ENCODE measurements at places on chromosomes 7 and 10.
A peak's percentile ranks its signal among the peaks of the same experiment; 100 is the strongest.

DNA sequence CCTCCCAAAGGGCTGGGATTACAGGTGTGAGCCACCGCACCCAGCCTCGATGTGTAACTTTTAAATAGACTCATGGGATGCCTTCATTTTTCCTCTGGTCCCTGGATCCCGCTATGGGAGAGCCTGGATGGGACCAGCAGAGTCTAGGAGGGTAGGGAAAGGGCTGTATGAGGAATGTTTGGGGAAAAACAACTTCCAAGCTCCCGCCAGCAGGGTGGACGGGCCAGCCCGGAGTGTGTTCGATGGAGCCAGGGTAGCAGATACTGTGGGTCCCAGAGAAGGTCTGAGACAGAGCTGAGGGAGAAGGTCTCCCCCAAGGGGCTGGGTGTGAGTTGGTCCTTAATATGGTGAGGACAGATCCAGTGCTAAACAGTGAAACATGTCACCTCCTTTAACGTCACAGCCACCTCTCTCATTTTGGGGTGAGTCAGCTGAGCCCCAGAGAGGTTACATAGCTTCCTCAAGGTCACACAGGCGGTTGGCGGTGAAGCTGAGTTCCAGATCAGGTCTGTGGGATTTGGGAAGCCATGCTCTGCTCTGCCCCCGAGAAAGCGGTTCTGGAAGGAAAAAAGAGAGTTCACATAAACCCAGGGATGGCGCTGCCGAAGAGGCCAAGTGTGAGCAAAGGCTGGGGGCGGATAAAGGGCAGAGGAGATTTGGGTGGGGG lies 66.4 kb downstream of the MYL10 start:
- DNase-seq: no peak

DNA sequence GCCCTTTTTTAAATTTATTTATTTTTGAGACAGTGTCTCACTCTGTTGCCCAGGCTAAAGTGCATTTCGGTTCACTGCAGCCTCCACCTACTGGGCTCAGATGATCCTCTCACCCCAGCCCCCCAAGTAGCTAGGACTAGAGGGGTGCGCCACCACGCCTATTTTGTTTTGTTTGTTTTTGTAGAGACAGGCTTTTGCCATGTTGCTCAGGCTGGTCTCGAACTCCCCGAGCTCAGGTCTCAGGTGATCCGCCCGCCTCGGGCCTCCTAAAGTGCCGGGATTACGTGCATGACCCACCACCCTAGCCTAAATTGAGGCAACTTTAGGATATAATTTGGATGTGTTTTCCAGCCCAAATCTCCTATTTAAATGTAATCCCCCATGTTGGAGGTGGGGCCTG lies 805 bp downstream of the ZNF736 start:
- DNase-seq: no peak

DNA sequence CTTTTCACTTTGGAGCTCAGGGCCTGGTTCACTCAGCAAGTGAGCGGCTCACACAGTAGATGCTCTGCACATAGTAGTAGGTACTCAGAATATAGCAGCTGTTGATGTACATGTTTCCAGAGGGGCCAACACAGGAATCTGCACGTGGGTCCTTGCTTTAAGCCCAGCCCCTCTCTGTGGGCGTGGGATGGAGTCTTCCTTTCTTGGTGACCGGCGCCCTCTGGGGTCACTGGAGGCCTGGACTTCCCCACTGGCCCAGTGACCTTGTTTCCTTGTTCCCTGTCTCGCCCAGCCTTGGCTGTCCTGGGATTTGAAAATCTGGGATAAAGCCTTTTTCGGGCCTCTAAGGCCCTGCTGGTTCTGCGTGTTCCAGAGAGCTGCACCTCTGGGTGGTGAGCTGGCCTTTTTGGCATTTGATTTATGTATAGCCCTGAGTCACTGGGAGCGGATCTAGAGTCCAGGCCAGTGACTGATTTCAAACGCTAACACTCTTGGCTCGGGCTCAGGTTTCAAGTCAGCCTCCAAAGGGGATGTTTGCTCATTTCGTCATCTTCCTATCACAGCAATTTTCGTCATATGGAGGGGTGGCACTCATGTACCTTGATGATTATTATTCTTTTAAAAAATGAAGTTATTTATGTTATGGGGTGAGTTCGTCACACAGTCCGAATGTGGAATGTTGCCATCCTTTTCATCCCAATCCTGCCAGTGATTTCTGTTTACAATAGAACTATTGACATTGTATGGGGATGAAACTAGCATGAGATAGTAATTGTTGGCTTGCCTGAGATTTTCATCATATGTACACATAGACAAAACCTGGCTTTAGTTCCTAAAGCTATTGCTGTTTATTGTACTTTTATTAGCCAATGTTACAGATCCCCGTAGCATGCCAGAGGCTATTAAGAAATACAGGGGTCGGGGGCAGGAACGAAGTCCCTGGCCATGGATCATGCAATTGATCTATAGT lies 65.5 kb downstream of the CUX1 start:
- peak; percentile 16 for DNase-seq

- DNase-seq: no peak
Measured at GRCh38 chr7:52211930-52212329, 823.5 kb upstream of the POM121L12 start.

DNA sequence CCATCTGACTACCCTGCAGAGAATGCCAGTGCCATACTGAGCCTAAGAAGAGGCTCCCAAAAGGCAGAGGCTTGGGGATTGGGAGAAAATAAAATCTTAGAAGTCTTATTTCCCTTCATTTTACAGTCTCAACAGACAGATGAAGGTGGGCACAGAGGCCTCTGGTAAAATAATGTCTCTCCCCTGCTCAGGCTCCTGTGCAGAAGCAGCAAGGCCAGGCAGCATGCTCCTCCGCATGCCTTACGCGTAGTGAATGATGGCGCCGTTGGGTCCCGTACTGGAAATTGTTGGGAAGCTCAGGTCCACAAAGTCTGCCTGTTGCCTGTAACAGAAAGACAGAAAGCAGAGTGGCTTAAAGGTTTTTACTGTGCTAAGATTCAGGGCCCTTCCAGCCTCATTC lies 45.8 kb downstream of the XPNPEP1 start:
- DNase-seq: no peak

DNA sequence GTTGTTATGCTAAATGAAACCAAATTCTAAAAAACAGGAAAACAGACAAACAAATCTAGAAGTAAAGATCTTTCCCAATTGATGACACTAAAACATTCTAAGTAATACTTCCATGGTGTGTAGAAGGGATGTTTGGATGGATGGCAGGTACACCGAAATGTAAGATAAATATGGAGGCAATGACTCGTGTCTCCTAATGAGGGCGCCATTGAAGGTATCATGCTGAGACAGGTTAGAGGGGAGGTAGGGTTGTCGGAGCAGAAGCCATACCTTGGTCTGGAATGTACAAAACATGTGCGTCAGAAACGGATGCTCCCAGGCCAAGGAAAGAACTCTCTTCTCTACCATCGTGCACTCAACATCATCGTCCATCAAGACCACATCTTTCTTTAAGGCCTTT lies 101.4 kb downstream of the PRKCQ start:
- DNase-seq: no peak

GRCh38 chr7:25255611-25256332 lies 27.5 kb upstream of the NPVF start:
- no peak for DNase-seq

DNA sequence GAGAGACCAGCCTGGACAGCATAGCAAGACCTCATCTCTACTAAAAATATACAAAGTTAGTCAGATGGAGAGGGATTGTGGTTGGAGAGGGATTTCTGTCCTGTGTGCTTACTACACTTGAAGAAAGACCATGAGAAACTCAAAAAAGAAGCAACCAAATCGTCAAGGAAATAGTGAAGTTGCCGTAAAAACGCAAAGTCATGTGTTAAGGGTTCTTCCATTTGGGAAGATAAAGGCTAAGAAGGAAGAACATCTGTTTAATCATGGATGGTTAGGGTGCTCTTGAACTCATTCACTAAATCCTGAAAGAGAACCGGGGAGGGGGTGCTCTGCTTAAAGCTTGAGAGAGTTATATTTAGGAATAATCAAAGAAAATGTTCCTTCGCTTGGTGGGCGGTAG lies 59.8 kb upstream of the KDM7A start:
- no peak for DNase-seq

DNA sequence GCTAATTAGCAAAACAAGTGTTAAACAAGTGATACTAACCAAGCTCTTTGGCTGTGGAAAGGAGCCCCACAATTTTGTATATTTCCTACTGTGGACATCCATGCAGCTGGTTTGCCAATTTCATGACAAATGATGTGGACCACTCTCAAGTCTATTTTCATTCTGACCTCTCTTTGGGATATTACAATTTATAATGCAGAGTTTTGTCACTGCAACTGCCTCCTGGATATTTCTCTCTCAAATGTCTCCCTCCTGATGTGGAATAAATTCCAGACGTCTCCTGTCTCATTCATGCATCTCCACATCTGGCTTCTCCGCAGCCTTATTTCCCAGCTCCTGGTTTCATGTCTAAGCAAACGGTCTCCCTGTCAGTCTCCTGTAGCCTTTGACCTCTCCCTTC lies 80.6 kb upstream of the RHEB start:
- DNase-seq: no peak

DNA sequence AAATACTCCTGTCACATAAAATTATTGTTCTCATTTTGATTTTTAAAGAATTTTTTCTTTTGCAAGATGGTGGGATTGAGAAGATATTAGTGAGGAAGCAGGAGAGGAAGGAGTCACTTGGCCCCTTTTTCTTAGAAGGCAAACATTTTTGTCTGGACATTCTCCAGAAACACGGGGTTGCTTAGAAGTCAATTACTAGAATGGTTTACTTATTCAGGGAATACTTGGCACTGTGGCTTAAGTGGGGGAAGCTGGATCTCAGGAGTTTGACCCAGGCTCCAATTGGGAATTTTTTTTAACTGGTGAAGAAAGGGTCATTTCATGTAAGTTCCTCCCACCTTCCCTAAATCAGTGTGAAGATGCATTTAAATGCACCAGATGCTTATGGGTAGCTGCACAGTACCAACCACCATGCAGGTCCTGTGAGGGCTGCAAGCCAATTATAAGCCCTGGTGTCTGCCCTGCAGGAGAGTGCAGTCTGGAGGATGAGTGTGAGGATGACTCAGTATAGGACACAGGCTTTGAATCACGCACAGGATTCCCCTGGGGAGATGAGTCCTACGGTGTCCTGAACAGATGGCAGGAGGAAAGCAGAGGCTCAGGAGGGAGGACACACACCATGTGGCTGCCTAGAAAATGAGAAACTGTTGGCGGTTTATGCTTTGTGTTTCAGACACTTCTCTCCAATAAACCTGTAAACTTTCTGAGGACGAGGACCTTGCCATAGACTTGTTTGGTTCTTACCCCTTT lies 299.1 kb downstream of the PLXNA4 start:
- DNase-seq: no peak

GRCh38 chr10:95559471-95559870 lies 1.7 kb downstream of the SORBS1 start:
- no peak for DNase-seq

DNA sequence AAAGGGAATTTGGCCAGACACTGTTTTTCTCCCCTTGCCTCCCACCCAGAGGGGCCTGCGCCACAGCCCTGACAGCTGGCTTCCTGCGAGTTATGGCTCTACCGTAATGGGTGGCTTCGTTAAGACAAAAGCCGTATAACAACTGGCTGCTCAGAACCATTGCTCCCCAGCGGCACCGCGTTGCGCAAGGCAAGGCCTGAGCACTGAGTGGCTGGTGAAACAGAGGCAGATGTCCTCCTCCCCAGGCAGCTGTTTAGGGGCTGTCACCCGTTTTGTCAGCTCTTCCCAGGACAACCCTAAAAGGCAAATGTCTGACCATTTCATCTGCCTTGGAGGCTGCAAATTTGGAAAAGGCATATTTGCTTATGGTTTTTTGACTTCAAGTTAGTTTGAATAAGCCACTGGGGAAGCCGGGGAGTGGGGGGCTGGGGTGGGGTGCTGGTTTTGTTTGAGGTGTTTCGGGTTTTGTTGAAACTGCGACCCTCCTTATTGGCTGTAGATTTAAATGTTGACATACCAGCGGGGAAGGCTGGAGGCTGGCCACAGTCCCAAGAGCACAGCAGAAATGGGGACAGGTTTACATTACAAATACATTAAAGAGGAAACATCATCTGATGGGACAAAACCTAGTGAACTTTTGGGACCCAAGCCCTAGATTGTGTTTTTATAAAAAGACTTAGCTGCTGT lies 681 bp upstream of the SPOCK2 start:
- DNase-seq: peak; percentile 36

- DNase-seq: no peak
Measured at GRCh38 chr10:75019370-75019769, 92.1 kb upstream of the SAMD8 start.

DNA sequence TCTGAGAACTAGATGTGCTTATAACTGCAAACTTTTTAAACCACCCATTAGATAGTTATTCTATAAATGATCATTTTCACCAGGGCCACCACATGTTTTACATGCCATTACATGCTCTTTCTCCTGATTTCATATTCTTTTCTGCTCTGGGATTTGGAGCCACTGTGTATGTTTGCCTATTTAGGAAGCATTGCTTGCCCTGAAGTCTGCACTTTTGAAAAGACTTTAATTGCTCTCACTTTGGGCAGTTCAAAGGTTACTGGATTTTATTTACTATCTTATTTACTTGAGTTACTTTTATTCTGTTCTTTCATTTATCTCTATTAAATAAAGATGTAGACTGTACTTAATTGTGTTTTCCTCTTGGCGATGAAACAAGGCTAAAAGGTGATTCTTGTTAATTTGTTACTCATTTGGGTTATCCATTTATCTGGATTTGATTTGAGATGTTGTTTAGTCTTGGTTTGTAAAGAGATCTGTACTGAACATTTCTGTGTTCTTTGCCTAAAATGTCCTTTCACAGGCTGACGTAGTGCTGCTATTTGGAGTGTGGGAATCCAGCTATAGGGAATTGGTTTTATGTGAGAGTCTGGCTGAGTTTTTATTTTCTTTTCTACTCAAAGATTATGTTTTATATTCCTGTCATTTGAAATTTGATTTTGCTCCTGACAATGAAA lies 88.8 kb downstream of the SUGCT start:
- no peak for DNase-seq

DNA sequence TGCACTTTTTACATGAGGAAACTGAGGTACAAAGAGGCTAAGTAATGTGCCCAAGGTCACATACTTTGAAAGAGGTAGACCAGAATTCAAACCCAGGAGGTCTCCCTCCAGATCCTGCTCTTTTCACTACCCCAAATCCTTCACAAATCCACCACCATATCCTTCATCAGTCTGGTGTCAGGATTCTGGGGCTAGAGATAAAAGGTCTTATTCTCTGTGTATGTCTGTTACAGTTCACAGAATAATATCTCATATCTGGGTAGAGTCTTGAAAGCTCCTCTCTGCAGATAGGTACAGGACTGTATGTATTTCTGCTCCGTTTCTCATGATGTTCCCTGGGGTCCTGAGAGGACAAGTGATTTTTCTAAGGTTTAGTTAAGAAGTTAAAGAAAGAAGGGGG lies 4.9 kb downstream of the PIK3CG start:
- DNase-seq: no peak

GRCh38 chr10:121873236-121873635 lies 54.6 kb downstream of the ATE1 start:
- no peak for DNase-seq

GRCh38 chr7:101757879-101758278 lies 59.5 kb upstream of the CUX1 start:
- DNase-seq: no peak

GRCh38 chr7:107168233-107169119 lies at the start of gene HBP1:
Gene HBP1, plus strand, starts transcription at chr7:107169003. Its CDS starts 10,891 bp downstream, at chr7:107179894.
- peak; percentile 100 for DNase-seq

All from SK-N-DZ (cell line).